ENCODE measurements at places on chromosomes 4 and X.

DNA sequence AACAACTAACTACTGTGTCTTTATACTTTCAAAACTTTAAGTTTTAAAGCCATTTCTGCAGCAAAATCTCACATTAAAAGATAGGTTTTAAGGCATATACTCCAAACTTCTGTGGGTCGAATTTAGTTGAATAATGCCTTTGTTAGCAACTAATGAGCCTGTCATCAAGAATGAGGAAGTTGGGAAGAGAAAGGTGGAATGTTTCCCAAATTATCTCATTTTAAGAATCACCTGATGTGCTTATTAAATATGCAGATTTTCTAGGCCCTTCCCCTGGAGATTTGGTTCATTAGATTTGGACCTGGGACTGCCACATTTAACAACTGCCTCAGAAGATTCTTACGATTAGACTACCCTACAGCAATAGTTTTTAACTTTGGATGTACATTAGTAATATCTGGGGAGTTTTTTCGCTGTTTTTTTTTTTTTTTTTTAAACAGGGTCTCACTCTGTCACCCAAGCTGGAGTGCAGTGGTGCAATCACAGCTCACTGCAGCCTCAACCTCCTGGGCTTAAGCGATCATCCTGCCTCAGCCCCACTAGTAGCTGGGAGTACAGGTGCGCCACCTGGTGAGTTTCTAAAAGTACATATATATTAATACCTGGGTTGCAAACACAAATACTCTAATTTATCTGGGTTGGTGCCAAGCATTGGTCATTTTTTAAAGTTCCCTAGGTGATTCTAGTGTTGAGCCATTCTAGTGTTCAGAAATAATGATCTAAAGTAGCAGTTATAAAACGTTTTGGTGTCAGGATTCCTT is 16.1 kb upstream of the TASL start:
- DNase-seq = no peak

DNA sequence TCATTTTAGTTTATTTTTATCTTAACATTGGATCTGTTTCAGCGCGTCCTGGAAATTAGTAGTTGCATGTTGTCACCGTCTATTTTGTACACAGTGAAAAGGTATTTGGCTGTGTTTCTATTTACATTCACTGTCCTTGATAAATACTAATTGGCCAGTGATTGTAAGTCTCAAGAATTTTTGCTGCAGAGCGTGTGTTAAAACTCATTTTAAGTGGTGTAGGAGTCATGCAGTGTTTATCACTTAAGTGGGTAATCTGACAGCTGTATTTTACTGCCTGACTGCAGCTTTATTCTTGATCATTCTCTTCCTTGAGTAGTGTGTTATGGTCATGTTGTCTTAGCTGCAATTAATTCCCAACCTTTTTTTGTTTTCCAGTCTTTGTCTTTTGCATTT is 9.8 kb downstream of the GUCY1A1 start:
- DNase-seq = no peak

DNA sequence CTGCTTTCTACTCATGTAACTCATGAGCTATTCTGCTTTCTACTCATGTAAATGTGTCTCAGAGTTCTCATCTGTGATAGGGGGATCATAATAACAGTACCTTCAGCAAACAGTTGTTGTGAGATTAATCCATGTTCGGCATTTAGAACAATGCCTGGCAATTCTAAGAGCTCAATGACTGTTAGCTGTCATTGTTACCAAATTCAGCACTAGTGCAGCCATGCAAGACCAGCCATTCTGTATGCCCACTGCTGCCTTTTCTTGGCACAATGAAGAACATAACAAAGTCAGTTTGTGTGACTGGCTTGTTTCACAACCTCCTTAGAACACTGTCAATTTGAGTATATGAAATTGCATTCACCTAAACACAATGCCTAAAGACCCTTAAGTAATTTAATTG is 163.2 kb downstream of the ANK2 start:
- no peak for DNase-seq

DNA sequence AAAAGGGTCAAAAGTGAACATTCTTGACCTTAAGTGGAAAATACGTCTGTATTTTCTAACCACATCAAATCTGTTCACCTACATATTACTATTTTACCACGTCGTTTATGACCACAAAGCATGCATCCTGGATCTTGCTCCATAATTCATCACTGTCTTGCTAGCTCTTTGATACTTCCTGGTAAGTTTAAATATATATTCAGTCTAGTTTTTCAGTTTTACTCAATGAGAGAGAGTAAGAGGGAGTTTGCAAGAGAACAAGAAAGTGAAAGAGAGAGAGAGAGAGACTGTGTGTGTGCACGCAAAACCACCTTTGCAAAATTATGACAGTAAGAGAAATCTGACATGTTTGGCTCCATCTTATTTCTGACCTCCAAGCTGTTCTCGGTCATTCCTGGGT is 173.7 kb upstream of the GALNTL6 start:
- no peak for DNase-seq

GRCh38 chr4:38242822-38243387 is 282.7 kb downstream of the PTTG2 start:
- no peak for DNase-seq

DNA sequence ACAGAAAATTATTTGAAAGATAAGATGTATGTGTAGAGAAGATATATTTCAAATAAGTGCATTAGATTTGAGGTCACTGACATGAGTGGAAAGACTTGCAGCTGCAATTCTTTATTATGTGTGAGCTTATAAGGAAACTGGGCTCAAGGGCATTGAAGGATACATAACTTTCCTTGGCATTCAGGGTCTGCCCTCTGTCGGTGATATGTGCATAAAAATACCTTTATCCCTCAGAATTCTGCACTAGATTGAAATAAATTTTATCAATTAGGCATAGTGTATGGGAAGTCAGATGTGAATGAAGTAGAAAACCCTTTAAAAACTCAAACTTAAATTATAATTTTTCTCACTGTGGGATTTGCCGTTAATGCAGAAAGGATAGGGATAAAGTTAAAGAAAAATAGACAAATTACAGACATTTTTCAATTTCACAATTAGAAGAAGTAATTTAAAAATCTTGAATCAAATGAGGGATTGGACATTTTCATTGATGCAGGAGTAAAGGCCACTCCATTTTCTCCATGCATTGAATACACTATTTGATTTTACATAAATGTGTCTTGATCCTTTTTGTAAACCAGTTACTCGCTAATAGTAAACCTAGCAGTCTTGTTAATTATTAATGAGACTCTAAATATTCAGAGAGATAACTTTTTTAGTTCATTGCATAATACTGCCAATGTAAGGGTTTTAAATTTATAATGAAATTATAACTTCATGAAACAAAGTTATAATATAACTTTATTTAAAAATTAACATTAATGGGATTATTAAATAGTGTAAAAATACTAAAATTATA is 21.0 kb upstream of the ETNPPL start:
- DNase-seq = no peak

Measured in upper lobe of right lung (tissue), 1 donor.